CD8-positive, alpha-beta memory T cell (primary cell): ENCODE measurements at places on chromosomes 3 and 15. TPM values are rescaled to one million over a fixed set of nuclear protein-coding genes. Genes with fewer than 3 reads are reported as not detected.

The UBE2E1 gene
- total RNA-seq: 50.1 TPM

The RHOA gene
- 506 TPM for total RNA-seq

- H3K4me3 ChIP-seq: peak overlapping the region; percentile 94
- H3K27ac ChIP-seq: peak overlapping the region; percentile 92
- DNase-seq: peak; percentile 3
- H3K27me3 ChIP-seq: no peaks in the 10 kb centered on the region
- H3K36me3 ChIP-seq: peaks cover 12% of the 10 kb centered on the region
These were observed 641 bp downstream of the OPA1 start for GRCh38 chr3:193593668-193594030.

GRCh38 chr3:138199851-138200250, 12.8 kb downstream of the ARMC8 start:
- H3K4me3 ChIP-seq: no peak overlapping the region
- peaks cover 3% of the 10 kb centered on the region for H3K36me3 ChIP-seq
- H3K27me3 ChIP-seq: no peaks in the 10 kb centered on the region
- peaks cover 9% of the 10 kb centered on the region for H3K4me1 ChIP-seq

The WDR93 gene
- not detected for total RNA-seq

- no peaks in the 10 kb centered on the region for H3K27me3 ChIP-seq
- H3K4me3 ChIP-seq: no peak overlapping the region
- no peaks in the 10 kb centered on the region for H3K36me3 ChIP-seq
- H3K4me1 ChIP-seq: no peaks in the 10 kb centered on the region
- H3K27ac ChIP-seq: no peak overlapping the region
These were observed 103.0 kb downstream of the P3H2 start for GRCh38 chr3:190017521-190018288.

GRCh38 chr3:3209714-3210113, 30.2 kb upstream of the CRBN start:
- H3K36me3 ChIP-seq: no peaks in the 10 kb centered on the region
- no peak overlapping the region for H3K27ac ChIP-seq
- H3K4me3 ChIP-seq: no peak overlapping the region
- H3K4me1 ChIP-seq: no peaks in the 10 kb centered on the region
- no peak for DNase-seq

- peaks cover 6% of the 10 kb centered on the region for H3K36me3 ChIP-seq
- no peak for DNase-seq
- H3K4me3 ChIP-seq: no peak overlapping the region
- no peaks in the 10 kb centered on the region for H3K27me3 ChIP-seq
- H3K4me1 ChIP-seq: peaks cover 86% of the 10 kb centered on the region
These were observed 15.8 kb downstream of the ISG20 start for GRCh38 chr15:88654430-88655102.

GRCh38 chr3:55899887-55900286, 412.8 kb upstream of the WNT5A start:
- DNase-seq: no peak
- H3K4me3 ChIP-seq: no peak overlapping the region
- H3K27me3 ChIP-seq: no peaks in the 10 kb centered on the region
- H3K36me3 ChIP-seq: no peaks in the 10 kb centered on the region
- H3K4me1 ChIP-seq: no peaks in the 10 kb centered on the region
- no peak overlapping the region for H3K27ac ChIP-seq
